SK-N-SH treated with all-trans-retinoic acid at 6 μM for 48 hours (cell line): ENCODE measurements at places on chromosomes 12 and 14.

GRCh38 chr12:94267921-94268471, 119.6 kb downstream of the PLXNC1 start:
- ATAC-seq: no peak

DNA sequence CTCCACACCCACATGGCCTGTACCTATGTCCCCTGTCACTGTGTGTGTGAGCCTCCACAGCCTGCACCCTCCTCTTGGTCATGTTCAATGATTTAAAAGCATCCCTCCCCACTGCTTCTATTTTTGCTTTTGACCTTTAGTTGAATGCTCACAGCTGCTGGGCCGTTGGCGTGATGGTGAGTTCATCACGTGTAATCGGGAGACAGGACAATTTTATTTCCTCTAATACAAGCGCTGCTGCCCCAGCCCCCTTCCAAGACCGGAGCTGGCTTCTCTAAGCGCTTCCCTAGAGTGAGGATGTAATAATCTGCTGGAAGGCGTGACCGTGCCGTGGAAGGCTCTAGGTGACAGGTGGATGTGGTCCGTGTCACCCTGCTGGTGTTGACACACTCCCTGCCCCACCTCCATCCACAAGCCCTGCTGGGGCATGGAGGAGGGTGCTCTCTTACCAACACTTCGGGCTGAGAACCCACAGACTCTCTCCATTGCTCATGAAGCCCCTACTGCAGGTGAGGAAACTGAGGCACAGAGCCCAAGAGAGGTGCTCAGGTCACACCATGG, 25.4 kb downstream of the CCDC85C start:
- ATAC-seq: no peak

GRCh38 chr12:94263905-94264561, 115.7 kb downstream of the PLXNC1 start:
- no peak for ATAC-seq

DNA sequence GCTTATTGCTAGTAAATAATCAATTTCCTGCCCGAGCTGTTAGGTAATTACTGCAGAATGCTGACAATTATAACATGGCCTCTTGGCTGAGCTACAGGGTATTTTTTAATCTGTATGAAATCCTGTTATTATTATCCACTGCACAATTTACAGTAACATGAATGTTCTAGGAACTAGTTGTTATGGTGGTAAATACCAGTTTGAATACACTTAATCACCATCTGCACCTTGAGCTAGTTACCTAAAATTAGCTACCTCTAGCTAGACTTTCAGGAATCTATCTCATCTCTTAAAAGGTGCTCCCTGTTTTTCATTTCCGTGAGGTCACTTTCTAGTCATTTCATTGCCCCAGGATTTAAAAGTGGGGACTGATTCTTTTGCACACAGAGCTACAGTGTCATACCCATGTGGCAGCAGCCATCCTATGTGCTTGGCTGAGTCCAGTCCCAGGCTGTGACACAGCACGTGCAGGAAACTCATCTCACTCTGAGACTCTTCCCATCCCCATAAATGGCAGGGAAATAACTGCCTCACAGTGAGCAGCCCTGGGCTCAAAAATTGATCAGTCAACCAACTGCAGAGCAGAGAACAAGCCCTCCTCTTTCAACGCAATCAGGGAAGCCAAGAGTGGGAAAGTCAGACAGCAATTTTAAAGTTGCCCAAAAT, 37.6 kb downstream of the DCP1B start:
- ATAC-seq: no peak

DNA sequence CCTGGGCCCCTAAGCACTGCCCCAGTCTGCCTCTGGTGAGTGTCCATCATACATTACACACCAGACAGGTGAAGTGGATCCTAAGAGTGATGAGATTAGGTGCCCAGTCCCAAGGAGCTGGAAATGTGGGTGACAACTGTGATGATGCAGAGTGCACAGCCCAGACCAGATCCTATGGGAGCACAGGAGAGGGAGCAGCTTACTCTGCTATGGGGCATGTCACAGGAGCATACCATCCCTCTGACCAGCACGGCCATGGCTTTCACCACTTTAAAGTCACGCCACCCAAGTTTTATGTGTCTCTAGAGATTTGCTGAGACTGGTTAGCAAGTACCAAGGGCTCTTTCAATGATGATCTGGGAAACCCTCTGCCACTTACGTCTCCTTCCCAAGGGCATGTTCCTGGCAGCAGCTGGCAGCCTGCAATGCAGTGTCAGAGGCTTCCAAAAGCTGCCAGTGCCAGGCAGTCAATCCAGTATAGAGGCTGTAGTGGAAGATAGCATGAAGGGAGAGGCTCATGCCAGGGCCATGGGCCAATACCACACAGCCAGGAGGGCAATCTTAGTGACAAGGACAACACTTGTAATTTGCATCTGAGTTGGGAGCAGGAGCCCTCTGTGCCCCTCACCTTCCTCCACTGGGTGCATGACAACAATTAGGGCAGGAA, 40.2 kb downstream of the STAB2 start:
- ATAC-seq: no peak

GRCh38 chr12:3816266-3816665, 56.9 kb downstream of the PARP11 start:
- no peak for ATAC-seq

- no peak for ATAC-seq
Observed at GRCh38 chr14:95663226-95663797, 22.9 kb upstream of the TCL1B start.

DNA sequence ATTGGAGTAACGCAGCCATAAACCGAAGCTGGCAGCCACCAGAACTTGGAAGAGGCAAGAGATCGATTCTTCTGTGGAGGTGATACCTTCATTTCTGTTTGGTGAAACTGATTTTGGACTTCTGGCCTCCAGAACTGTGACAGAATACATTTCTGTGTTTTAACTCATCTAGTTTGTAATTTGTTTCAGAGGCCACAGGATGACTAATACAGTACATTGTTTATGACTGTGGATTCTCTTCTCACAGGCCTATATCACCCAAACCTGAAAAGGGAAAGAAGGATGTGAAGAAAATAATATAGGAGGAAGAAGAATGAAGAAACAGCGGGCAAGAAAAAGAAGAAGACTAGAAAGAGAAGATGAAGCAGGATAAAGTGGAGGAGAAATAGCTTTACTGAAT, 263.8 kb upstream of the DIO2 start:
- peak; percentile 54; the same call in 2 of the 3 replicates for ATAC-seq

DNA sequence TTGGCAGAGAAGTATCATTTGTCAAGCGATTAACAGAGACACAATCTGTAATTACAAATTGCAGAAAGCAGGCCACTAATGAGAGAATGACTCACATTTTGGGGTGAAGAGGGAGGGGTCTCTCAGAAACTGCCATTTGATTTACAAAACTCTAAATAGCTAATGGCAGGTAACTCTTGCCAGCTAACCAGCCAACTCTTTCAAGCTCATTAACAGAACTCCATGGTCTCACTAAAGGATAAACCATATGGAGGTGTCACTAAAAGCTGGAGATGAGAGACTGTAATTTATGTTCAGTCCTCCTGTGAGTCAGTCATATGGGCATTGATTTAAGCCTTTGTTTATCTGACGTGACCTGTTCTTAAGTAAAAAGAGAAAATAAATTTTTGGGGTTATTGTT, 336.4 kb downstream of the FOXG1 start:
- no peak for ATAC-seq

DNA sequence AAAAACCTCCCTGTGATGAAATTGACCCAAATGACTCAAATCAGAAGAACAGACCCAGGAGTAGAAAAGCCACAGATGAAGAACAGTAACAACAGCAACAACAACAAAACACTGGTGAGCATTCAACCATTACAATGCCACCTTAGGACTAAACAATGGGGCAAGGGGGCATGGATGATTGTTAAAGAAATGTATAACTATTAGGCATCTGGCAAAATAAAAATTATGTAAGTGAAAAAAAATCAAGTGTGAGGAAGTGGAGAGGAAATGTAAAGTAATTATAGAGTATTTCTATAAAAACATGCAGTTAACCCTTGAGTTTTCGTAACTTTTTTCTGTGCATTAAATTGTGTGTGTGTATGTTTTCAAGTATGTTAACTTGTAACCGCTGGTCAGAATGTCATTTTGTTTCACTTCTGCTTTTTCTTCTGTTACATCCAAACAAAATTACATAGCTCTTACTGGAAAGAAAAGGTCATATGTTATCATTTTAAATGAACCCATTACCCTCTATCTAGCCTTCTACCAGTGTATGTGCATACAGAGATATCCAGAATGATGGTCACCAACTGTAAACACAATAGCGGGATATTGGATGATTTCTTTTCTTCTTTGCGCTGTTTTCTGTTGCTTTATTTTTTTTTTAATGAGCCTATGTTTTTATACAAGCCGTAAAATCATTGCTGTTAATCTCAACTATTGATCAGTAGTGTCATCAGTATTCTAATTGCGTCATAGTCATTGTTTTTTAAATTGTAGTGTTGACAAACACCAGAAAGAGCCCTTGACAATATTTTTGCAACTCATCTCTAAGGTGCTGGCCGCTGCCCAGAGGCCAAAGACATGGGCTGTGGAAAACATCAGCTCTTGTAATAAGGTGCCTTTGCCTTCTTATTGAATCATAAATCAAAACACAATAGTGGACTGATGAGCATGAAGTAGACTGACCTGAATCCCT, 170.6 kb downstream of the CRADD start:
- no peak for ATAC-seq

DNA sequence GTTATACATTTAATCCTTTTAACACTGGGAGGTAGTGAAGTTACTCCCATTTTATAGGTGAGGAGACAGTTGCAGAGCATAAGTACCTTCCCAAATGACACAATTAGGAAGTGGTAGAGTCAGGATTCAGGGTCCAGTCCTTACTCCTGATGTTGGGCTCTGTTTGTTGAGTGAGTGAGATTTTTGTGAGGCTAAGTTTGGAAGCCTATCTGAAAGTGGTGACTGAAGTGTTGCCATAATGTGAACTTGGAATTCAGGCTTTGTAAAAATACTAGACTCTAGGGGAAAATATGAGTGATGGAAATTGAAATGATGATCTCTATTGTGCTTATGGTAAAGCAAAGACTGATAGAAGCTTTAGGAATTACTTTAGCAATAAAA, 2.2 kb downstream of the NUDT4 start:
- no peak for ATAC-seq

- no peak for ATAC-seq
Observed at GRCh38 chr12:127770118-127770517, 496.9 kb upstream of the TMEM132C start.

DNA sequence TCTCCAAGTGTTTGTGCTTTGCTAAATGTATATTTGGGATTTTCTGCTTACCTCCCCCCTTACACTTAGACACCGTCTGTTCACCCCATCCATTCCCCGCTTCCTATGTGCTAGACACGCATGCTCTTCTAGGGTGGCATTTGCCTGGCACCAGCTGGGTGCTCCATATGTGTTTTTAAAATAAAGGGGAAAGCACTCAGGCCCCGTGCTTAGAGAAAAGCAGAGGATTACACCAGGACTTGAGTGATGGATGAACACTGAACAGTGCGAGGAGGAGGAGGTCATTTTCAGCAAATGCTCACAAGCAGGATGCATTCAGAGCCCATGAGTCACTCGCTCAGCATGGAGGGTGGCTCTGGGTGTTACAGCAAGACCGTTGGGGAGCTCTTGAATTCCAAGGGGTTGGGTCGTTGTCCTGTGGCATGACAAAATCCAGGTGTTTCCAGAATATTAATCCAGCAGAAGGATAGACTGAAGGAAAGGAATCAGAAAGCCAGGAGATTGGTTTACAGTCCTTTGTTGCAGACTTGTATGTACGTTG, 2.9 kb upstream of the BDKRB1 start:
- peak; percentile 83 for ATAC-seq

DNA sequence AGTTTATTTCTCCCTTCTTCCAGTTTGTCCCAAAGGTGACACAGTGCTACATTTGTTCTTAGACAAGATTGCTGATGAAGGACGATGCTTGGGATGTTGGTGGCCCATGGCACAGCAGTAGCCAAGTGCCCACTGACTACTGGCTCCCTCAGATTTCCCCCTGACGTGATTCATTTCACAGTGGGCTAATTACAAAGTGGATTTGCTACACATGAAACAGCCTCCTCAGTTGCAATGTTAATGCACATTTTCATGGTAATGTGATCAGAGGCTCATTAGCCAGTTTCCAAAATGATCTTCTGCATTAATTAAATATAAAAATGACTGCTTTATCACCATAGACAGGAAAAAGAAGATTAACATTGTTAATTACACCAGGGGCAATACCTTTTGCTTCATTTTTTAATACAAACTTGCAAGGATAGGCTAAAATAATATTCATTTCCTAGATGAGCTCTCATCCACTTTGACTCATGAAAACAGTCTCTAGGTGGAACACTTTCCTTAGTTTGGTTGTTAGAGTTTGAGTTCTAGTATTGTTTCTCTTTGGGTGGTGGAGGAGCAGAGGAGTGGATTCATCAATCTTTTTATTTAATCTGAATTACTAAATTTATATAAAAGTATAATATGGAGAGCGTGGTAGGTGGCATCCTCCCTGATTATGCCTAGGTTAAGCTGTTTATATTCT, 250.9 kb downstream of the PDZRN4 start:
- peak; percentile 60; the same call in 2 of the 3 replicates for ATAC-seq

DNA sequence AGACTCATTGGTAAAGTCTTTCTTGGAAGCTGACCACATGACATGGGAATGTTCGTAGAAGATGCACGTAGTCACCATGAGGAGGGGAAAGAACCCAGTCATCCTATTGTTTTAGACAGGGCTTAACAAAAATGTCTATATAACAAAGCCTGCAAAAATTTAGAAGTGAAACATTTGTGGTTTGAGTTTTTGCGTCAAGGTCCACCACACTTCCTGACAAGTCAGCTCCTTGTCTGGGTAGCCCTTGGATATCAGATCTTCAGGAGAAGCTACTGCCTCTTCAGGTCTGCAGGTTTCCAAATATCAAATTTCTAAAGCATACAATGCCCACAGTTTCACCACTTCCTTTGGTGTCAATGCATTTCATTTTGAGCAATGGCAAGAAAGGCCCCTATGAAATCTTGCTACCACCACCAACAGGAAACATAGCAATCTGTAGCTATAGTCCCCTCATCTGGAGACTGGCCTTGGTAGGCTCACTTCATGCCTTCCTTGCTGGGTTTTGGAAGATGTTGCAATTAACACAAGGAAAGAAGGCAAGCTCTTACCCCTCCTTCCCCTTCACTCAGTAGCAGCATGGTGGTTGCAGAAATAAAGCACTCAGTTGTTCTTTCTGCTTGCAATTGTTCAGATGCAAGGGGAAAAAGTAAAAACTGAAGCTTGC, 235.2 kb downstream of the PCNX1 start:
- ATAC-seq: no peak; the same call in 2 of the 3 replicates

DNA sequence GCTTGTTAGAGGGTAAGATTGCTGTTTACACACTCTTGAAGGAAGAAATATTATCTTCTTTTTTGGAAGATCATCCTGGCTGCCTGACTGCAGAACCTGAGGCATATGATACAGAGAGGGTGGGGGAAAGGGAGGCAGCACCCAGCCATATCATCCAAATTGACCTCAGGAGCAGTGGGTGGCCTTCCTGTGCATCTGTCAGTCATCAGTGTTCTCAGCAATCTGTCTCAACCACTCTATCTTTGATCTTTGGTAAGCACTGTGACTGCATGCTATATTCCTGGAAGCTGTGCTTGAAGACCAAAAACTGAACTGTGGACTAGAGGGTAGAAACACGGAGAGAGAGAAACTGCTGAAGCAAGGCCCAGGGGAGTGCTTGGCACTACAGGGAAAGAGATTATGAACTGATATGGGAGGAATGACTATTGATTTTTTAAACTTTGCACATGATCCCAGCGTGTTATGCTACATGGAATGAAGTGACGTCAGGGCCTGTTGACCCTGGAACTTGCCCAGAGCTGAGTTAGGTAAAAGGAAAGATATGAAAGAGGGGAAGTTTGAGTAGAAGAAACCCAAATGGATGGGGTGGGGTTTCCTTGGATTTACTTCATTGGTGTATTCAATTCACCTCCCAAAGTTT, 171.5 kb downstream of the ASCL1 start:
- ATAC-seq: no peak
